ENCODE measurements at places on chromosomes 5 and 9.

DNA sequence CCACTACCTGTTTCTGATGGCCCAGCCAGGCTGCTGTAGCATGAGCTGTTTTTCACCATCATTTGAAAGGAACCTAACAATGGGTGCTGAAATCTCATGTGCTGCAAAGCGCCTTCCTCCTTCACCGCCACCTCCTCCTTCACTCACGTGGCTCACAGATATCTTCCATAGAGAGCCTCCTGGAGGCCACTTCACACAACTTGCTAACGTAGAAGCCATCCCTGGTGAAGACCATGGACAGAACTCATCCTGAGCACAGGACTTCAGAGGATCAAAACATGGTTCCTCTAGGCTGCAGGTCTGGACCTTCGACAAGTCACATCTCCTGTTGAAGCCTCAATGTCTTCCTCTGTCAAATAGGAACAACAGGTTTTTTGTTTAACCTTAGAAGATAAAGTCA lies 155.5 kb upstream of the RAD23B start:
- no peak for DNase-seq

- DNase-seq = no peak
These were observed 22.2 kb upstream of the CPLX2 start for GRCh38 chr5:175849153-175849552.

GRCh38 chr5:40823459-40823858 lies 11.6 kb downstream of the RPL37 start:
- DNase-seq = no peak

DNA sequence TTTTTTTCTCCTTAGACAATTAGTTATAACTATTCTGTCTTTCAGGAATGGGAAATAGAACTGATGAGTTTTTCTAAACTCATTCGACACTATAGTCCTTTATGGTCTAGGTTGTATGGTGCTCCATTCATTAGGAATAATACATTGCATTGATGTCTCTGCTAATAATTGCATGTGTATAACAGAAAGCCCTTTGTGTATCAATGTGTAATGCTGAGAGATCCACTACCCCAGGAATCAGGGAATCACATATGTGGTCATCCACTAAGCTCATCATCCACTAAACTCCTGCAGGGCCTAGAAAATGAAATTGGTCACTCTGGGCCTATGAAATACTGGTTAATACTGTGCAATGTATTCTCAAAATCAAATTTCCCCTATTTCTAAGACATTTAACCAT lies 242.0 kb upstream of the CDH18 start:
- DNase-seq = no peak

DNA sequence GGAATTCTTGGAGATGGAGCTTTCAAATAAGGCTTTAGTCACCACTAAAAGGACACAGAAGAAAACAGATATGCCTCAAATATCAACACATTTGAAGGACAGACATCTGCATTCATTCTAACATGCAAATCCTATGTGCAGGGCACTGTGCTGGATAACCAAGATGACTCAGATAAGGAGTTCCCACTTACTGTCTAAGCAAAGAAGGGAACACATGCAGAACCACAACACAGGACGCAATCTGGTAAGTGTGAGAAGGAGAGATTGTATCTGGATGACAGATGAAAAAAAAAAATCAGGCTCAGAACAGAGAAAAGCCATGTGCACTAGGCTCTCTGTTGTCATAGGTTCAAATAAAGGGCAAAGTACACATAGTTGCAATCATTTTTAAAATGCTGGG lies 42.5 kb downstream of the ELAVL2 start:
- no peak for DNase-seq

- DNase-seq = peak; percentile 66
These were observed 91.4 kb downstream of the LMX1B start for GRCh38 chr9:126704892-126705766.

GRCh38 chr9:116264361-116264760 lies 110.8 kb downstream of the PAPPA start:
- no peak for DNase-seq

DNA sequence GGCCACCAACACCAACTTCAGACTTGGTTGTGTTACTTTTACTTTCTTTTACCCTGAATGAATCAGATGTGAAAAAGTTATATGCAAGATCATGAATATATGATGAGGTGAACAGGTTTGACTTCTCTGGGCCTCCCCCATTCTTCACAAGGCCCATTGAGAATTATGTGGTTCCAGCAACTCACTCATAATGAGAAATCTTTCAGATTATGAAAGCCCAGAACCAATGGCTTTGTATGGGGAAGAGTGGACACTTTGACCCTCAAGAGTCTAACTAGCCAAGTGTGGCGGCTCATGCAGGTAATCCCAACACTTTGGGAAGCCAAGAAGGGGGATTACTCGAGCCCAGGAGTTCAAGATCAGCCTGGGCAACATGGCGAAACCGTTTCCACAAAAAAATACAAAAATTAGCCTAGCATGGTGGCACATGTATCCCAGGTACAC lies 16.1 kb upstream of the LNPEP start:
- no peak for DNase-seq

- DNase-seq = no peak
These were observed 198.7 kb upstream of the HAPLN1 start for GRCh38 chr5:83919071-83920041.

DNA sequence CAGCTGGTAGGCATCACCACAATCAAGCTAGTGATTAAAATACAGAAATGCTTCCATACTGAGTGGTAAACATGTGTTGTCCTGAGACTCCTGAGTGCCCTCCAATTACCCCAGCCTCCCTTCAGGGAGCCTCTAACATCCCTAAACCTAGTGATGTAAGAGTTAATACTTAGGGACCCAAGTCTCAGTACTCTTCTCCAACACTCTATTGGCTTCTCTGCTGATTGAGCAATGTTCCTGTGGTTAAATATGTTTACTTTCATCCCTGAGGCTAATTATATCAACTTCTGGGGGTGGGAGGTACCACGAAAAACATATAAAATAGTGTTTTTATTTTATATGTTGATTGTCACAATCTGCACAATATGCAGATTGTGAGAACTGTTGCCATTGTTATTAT lies 5.0 kb downstream of the GRXCR2 start:
- DNase-seq = no peak

DNA sequence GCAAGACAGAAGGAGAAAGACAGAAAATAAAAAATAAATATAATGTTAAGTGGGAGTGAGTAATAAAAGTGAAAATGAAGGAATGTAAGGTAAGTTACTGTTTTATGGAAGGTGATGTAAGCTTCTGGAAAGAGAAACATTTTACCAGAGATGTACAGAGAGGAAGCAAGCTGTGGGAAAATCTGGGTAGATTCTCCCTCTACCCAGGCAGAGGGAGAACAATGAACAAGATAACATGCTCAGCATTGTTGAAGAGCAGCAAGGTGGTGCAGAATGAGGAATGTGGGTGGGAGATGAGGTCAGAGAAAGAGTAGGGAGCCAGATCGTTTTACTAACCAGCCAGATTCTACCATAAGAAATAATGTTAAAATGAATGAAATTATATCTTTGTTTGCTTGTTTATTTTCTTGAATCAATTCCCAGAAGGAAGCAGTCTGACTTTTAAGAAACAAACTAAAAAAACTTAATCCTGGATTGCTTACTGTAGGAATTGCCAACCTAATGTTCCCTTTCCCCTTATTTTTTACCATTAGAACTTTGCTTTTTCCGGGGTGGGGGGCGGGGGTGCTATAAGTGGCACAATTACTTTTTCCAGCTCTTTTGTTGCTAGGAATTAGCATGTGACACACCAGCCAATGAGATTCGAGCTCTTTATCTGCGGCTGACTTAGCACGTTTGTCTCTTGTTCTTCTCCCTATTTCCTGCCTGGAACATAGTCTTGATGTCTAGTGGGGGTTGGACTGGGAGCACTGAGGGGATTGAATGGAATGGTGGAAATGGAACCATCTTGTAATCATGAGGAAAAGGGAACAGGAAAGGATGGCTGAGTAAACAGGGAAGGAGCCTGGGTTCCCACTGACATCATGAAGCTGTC lies 356.7 kb downstream of the TMEM167A start:
- no peak for DNase-seq

- peak; percentile 84 for DNase-seq
These were observed 85.2 kb upstream of the ZBTB43 start for GRCh38 chr9:126719618-126720031.

- DNase-seq = no peak
These were observed 40.7 kb downstream of the PFDN1 start for GRCh38 chr5:140262221-140262620.

GRCh38 chr5:120229036-120229435 lies 235.1 kb upstream of the PRR16 start:
- DNase-seq = no peak

DNA sequence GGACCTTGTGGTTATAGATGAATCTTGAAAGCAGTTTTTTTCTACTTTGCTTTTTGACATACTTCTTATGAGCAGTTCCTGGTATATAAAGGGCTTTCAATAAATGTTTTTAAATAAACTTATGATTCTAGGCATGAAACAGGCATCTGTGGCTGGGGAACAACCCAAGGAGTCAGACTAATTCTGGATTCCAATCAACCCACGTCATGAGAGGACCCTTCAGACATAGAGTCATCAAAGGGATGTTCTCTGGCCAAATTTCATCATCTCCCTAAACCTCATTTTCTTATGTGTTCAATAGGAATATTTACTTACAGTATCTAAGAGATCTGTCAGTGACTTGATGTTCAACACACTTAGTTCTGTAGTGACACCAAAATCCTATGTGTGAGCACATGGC lies 243.8 kb upstream of the ZNF462 start:
- DNase-seq = no peak

DNA sequence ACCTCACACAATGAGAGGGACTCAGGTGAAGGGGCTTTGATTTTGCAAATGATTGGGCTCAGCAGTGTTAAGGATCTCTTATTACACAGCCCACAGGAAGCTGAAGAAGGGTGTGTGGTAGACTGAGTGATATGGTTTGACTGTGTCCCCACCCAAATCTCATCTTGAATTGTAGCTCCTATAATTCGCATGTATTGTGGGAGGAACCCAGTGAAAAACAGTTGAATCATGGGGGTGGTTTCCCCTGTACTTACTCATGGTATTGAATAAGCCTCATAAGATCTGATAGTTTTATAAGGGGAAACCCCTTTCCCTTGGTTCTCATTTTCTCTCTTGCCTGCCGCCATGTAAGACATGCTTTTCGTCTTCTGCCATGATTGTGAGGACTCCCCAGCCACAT lies 132.5 kb upstream of the FBXL7 start:
- no peak for DNase-seq

- DNase-seq = no peak
These were observed 916 bp downstream of the SHLD3 start for GRCh38 chr5:65625743-65626142.

- DNase-seq = no peak
These were observed 136.3 kb upstream of the ANKRD55 start for GRCh38 chr5:56369361-56369811.

DNA sequence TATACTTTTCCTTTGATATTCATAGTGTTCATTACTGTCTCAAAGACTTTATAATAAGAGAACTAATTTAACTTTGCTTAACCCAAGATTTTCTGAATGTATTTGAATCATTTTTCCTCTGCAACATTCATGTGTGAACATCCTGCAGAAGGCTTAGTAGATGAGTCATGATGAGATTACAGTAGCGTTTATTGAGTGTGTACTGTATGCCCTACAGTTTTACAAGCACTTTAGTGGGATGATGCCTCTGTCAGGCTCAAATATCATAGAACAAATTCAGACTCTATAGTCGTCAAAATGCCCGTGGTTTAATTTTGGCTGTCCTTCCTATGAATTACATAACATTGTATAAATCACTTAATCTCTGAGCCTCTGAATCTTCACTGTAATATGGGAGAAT lies 41.2 kb downstream of the FYB1 start:
- DNase-seq = no peak

DNA sequence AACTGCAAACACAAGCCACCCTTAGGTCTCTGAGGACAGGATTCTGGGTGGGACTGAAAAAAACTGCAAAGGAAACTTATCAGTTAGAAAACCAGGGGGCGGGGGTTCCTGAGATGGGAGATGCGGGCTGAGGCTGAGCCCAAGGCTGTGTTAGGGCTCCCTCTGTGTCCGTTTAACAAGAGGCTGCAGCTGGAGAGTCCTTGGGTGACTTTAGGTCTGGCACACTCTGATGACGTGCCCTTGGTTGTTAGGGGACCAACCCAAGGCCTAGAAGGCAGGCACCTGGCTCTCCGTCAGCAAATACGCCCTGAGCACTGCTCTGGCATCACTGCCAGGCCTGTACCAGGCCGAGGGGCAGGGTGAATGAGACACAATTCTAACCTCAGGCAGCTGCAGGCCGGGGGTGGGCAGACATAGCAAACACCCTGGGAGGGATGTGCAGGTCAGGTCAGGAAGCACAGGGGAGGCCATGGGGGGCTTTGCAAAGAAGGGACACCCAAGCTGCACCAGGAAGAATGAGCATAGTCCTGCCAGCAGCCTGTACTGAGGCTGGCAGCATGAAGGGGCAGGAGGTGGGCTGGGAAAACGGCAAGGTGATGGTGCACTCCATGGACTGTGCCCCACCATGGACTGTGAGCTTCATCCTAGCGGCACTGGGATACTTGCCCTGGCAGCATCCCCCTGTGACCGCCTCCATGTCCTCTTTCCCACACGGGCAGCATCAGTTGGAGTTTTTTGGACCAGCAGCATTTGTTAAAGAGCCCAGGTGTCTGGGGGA lies 137.9 kb downstream of the GABBR2 start:
- DNase-seq = no peak

GRCh38 chr5:147143215-147143614 lies 91.6 kb upstream of the STK32A start:
- DNase-seq = no peak

DNA sequence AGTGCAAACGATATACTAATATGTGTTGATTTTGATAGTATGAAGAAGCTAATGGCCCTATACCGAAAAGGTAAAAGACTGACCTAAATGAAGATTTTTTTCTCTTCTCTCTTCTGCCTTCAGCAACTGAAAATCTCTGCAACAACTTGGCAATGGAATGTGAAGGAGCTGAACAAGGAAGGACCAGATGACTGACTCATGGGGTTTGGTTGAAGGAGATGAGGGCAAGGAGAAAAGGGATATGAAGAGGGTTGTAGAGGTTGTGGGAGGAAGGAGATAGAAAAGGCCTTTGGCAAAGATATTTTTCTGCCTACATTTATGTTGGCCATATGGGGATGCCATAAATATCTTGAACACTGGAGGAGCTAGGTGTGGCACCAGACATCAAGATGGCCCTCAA lies 129.7 kb upstream of the CHD1 start:
- no peak for DNase-seq

DNA sequence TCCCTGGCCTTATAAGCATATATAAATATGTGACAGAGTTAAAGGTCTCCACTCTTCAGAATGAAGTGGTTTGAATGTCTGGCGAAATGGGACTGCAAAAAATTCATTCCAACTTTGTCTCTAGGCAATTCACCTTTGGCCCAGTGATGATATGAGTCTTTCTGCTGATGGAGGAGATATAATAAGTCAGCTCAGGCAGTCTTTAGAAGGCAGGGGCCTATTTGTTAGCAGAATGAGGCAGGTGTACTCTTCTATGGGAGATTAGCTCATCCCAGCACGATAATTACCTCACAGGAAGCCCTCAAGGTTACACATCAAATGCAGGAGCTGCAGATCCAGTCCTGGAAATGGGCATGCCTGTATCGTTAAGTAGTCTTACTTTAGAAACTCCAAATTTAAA lies 300.5 kb downstream of the NR2F1-AS1 start:
- DNase-seq = no peak

GRCh38 chr5:157745041-157745456 lies 1.5 kb downstream of the LSM11 start:
- DNase-seq = no peak

Measured in stimulated activated CD8-positive, alpha-beta memory T cell treated with anti-CD3 and anti-CD28 coated beads, Interleukin-15, amount 100 ng/mL, for 4 hours (primary cell).